ENCODE measurements at places on chromosomes 12 and 14.

- no peak for DNase-seq
These were observed 22.1 kb downstream of the CLECL1 start for GRCh38 chr12:9710584-9711375.

DNA sequence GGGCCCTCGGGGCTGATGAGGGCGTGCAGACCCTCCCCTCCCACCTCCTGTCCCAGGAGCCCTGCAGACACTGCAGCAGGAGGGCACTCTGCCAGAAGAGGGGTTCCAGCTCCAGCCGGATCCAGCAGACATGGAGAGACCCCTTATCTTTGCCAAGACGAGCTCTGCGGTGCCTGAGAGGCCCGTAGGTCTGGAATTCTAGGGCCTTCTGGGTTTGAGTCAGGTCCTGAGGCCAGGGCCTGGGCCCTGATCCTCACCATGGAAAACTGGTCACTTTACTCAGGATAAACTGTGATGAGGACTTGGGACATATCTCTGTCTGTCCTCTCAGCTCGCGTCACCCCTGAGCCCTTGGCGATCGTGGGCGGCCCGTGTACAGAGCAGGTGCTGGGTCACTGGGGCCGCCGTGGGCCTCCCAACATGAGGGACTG lies 13.8 kb downstream of the MEG3 start:
- DNase-seq, result no peak

DNA sequence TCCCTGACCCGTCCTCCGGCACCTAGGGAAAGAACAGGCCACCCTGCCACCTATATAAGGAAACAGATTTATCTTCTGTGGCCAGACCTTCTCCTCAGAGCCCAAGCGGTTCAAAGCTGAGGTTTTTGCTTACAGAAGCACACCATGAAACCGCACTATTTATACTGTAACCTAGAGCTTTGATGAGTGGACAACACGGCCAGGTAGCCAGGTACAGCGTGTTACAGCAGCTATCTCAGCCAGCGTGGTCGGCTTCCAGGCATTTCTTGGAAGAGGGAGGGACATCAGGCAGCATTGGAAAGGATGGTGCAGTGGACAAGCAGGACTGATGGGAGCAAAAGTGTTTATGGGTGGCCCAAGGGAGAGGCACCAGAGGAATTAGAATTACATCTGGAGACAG lies 34.4 kb downstream of the TTC7B start:
- no peak for DNase-seq

DNA sequence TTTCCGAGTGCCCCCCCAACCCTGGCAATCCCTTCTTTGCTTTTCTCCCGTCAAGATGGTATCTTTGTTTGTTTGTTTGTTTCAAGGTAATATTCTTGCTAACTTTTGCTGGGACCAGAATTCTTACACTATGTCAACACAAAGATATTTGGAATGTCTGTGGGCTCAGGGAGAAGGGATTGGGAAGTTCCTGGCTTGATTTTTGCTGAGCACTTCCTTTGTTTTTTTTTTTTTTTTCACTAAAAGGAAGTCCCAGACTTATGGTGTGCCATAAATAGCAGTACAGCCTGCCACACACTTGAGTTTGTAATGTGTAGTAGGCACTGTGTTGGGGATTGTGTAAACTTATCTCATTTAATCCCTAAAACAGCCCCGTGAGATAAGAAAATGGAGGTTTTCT lies 11.2 kb upstream of the RNU6-7 start:
- DNase-seq, result no peak

Measured in stimulated activated CD8-positive, alpha-beta memory T cell treated with anti-CD3 and anti-CD28 coated beads, Interleukin-2, amount 100 ng/mL, for 1 hour (primary cell).